ENCODE measurements at places on chromosomes 4 and X.
A peak's percentile ranks its signal among the peaks of the same experiment; 100 is the strongest.

DNA sequence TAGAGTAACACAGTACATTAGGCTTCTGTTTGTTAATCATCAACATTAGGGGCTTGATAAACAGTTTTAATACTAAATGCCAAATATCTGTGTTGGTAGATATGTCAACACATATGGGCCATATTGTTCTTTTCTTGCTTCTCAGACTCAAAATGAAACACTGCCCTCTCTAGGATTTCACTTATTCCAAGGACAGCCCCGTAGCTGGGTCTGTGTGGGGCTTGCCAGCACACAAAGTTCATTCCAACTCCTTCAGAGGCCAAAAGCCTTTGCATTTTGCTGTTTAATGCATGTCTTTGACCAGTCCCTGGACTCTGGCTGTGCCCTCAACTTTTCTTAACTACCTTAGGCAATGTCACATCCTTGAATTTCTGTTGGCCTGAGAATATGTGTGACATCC, 102.0 kb upstream of the ZNF827 start:
- no peak for DNase-seq

DNA sequence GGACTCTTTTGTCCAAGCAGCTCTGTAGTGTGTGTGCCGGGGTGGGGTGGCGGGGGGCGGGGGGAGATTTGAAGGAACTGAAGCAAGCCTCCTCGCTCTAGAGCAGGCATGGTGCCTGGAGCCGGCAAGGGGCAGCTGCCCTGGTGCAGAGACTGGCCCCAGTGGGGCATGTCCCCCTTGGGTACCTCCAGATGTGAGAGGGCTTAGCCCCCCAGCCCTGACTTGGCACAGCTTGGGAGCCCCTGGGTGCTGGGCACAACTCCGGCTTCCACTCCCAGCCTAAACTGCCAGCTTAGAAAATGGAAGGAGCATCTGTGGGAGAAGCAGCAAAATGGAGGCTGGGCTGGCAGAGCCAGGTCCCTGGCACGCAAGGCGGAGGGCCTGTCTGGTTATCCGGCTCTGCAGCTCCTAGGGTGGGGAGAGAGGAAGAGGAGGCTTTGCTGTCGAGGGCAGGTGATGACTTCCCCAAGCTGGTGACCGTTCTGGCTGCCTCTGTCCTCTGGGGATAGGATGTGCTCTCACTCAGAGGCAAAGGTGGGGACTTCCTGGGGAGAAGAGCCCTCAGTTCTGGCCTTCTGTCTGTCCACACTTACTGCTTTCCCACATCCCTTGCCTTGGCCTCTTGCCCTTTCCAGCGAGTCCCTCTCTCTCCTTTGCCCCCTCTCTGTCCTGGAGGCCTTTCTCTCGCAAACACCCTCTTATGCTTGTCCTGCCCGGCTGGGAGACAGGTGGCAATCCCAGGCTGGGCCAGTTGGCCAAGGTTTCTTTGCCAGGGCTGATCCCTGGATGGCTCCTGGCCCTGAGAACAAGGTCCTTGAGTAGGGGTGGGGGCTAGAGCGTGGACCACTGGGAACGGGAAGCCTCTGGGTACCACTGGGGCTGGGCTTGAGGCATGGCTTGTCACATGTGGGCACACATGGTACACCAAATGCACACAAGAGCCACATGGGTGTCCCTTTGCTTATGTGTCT, 2.0 kb downstream of the DLG3 start:
- no peak for DNase-seq

DNA sequence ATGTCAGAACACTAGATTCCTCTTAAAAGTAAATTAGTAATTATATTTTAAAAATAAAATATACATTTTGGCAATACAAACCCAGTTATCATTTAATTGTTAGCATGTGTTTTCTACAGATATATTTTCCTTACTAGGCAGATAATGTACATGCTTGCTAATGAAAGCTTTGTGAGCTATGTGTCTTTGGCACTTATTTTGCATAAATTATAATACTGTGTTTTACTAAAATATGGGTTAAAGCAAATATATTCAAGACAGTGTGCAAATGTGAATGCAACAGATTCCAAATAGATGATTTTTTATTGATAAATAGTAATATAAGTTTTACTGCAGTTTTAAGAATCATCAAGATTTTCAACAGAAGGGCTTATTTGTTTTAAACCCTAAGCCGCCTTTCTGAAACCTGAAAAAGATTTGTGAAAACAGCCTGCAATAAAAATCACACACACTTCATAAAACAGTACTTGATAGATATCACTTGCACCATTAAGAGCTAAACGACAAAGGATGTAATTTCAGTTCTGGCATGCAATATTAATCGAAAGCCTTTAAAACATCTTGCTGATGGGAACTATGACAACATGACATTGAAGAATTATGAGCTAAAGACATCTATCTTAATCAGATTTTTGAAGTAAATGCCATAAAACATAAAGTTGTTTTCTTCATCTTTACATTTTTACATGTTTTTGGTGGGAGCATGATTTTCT, 333.3 kb downstream of the DCTD start:
- no peak for DNase-seq

DNA sequence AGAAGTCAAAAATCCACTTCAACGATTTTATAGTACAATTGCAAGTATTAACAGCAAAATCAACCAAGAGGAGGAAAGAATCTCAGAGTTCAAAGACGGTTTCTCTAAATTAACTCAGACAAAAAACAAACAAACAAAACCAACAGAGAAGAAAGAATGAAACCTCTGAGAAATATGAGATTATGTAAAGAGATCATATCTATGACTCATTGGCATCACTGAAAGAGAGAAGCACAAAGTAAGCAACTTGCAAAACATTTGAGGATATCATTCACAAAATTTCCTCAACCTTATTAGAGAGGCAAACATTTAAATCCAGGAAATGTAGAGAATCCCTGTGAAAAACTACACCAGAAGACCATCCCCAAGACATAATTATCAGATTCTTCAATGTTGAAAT, 370.4 kb downstream of the INPP4B start:
- no peak for DNase-seq

- no peak for DNase-seq
Measured at GRCh38 chr4:85946821-85947220, 413.0 kb downstream of the MAPK10 start.

DNA sequence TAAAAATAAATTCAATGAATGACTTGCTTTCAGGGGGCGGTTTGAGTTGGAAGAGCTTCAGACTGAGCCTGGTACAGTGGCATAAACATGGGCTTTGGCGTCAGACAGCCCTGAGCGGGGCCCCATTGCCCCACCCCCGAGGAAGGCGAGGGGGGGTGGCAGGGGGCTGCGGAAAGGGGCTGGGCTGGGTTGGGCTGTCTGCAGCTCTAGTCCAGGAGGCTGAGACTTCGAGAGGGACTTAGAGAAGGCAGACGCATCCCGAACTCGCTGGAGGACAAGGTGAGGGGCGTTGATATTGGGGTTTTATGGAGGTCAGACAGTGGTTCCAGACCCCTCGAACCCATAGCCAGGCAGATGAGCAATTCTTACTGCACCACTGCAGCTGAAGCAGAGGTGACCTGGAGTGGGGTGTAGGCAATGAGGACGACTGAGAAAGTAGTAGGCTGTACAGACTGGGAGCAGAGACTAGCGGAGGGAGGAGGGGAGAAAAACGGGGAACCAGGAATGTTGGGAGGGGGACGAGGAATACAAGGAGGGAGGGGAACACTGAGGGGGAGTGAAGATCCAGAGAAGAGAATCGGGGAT, at the start of gene MAGED2:
MAGED2 (plus strand) TSS at position 222 of the 585 bp plus-strand sequence. CDS start 1,587 bp downstream, outside the sequence.
- peak; percentile 39 for DNase-seq

DNA sequence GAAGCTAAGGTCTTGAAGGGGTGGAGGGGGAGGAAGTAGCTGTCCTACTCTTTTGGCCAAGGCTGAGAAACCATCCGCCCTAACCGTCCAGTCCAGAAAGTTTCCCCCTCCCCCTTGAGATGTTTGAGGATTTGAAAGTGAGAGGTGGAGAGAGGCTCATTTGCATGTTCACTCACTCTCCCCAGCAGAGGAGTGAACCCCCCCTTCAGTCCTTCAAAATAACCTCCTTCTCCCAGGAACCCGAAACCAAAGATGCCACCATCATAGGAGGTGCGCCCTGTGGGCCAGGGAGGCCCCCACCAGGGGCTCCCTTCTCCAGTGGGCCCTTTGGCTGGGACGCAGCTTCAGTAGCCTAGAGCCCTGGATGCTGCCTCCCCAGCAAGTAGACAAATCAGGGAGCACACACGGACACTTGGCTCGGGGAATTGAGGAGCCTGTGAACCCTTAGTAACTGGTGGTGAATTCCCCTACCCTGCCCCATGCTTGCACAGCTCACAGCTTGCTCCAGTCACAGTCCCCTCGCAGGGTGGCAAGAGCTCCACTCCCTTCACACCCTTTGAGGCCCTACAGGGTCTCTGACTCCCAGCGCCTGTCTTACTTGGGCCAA, 25.6 kb downstream of the ELF4 start:
- no peak for DNase-seq

GRCh38 chr4:17077105-17077504, 178.7 kb upstream of the LDB2 start:
- no peak for DNase-seq

DNA sequence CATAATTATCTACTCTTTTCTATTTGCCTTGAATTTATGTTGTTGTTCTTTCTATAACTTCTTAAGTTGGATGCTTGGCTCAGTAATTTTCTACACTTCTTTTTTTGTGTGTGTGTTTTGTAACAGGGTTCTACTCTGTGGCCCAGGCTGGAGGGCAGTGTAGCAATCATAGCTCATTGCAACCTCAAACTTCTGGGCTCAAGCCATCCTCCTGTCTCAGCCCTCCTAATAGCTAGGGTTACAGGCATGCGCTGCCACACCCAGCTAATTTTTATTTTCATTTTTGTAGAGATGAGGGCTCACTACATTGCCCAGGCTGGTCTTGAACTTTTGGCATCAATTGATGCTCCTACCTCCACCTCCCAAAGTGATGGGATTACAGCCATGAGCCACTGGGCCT, 20.7 kb upstream of the UCHL1 start:
- DNase-seq = no peak

- no peak for DNase-seq
Measured at GRCh38 chr4:98679738-98680137, 21.3 kb upstream of the TSPAN5 start.

DNA sequence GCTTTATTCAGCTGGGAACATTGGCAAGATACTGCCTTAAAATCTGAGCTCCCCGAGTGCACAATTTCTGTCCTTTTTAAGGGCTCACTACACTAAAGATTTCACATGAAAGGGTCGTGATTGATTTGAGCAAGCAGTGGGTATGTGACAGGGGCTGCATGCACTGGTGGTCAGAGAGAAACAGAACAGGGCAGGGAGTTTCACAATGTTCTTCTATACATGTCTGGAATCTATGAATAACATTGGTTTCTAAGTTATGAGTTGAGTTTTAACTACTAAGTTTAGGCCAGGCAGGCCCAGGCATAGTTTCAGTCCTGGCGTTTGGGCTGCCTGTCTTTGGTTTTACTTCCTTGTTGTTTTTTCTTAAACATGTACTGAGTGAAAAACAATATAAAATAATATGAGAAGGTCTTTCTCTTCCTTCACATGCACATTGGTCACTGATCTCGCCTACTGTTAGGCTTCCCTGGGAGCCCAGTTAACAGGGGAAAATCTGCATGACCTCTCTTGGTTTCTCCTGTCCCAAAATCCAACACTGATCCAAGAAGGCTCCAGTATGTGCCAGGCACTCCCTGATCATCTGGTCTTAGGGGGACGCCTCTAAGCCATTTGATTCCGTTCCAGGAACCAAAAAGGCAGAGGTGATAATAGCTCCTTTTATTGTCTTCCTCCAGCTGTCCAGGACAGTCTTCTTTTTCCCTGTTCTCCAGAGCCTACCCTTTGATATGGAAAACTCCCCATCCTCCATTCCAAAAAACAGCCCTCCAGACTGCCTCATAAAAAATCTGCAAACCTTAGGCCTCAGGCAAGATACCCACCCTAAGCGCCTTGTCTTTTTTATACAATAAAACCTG, at the start of gene UGT2B17:
UGT2B17 (minus strand) TSS at position 51 of the 854 bp plus-strand sequence. CDS start 7,838 bp downstream, outside the sequence.
- no peak for DNase-seq

DNA sequence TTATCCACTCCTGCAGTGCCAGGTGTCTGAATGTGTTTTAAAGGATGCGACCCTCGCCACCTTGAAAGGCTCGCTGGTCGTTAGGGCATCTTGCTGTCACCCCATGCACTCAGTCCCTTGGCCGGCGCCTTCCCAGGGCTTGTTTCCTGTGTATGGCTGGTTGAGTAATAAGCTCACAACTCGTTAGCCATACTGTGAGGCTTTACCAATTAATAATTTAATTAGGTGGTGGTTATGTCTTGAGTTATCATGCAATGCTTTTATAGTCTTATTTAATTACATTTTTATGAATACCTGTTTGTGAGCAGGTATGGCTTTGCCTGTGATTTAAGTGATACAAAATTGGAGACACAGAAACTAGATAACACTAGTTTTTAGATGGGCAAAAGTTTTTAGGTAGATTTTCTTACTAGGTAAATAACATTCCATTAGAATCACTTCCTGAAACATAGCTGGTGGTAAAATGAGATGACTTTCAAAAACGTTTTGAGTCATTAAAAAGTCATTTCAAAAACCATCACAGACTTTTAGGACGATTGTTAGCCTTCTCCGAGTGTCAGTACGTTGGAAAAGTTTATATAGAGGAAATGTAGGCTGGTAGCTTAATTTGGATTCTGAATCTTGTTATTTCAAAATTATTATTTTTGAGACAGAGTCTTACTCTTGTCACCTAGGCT, 18.2 kb downstream of the PTTG2 start:
- DNase-seq = no peak

DNA sequence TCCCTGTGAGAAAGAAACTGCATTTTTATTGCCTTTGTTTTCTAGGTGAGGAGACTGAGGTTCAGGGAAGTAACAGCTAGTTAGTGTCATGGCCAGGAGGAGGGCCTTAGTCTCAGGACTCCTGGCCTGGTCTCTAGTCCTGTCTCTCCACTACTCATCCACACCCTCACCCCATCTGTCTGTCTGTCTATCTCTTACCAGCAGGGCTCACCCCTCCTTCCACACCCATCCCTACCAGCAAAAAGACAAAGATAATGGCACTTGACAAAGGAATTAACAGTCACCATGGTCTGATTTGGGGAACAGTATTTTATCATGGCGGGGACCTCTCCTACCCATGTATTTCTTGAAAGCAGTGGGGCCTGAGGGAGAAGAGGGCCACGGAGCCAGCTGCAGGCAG, 125.8 kb downstream of the REPS2 start:
- no peak for DNase-seq

GRCh38 chrX:109728173-109728535, 4.9 kb downstream of the ACSL4 start:
- DNase-seq = no peak

GRCh38 chrX:154444755-154445246, 860 bp downstream of the FAM50A start:
- DNase-seq = no peak

DNA sequence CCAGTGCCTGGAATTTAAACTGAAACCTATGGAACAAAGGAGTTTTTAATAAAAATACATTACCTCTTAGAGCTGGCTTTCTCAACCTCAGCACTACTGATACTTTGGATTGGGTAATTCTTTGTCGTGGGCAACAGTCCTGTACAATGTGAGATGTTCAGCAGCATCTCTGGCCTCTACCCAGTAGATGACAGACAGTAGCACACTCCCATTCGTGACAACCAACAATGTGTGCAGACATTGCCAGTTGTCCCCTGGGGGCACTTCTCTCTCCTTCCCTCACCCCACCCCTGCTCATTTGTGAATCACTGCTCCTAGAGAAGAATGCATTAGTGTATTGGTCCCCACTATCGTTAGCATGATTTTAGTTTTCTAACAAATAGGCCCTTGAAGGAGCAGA, 16.2 kb downstream of the GPAT3 start:
- no peak for DNase-seq

Measured in effector CD8-positive, alpha-beta T cell (primary cell).